ENCODE measurements at places on chromosomes 7 and 10. TPM values are rescaled to one million over a fixed set of nuclear protein-coding genes. Genes with fewer than 3 reads are reported as not detected.

- H3K27me3 ChIP-seq: no peaks in the 10 kb centered on the region
- no peak overlapping the region for H3K4me3 ChIP-seq
- peaks cover 3% of the 10 kb centered on the region for H3K36me3 ChIP-seq
- no peak for DNase-seq
- no peak overlapping the region for H3K27ac ChIP-seq
- peaks cover 20% of the 10 kb centered on the region for H3K4me1 ChIP-seq
Measured at GRCh38 chr7:2251841-2252771, 10.1 kb downstream of the NUDT1 start.

DNA sequence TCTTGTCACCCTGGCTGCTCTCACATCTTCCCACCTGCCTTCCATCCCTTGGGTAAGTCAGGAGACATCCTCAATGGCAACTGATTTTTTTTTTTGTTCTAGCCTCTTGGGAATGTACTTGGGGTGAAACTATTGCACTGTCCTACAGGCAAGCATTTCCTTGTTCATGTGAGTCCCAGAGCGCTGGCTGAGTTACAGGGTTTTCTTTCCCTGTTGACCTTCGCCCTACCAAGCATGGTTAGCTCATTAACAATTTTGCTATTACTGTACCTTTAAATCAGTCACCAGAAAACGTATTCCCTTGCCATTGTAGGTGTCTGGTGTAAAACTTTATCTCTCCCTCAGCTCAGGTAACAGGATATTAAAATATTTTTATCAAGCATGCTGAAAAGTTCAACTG is 98.9 kb downstream of the PRLHR start:
- H3K27ac ChIP-seq: no peak overlapping the region
- no peaks in the 10 kb centered on the region for H3K27me3 ChIP-seq
- DNase-seq: no peak
- no peaks in the 10 kb centered on the region for H3K36me3 ChIP-seq
- no peaks in the 10 kb centered on the region for H3K4me1 ChIP-seq
- no peak overlapping the region for H3K4me3 ChIP-seq

Gene PAX4
- not detected for total RNA-seq

- H3K27me3 ChIP-seq: no peaks in the 10 kb centered on the region
- no peaks in the 10 kb centered on the region for H3K36me3 ChIP-seq
- H3K27ac ChIP-seq: peak overlapping the region; percentile 52
- peaks cover 41% of the 10 kb centered on the region for H3K4me1 ChIP-seq
- H3K4me3 ChIP-seq: peak overlapping the region; percentile 84
- DNase-seq: peak; percentile 53
Measured at GRCh38 chr10:119208553-119208940, 1.2 kb downstream of the GRK5 start.

Gene ADAM12
- total RNA-seq: 361 TPM

All from osteoblast (primary cell).